NT2/D1 (cell line): ENCODE measurements at places on chromosomes 7 and 10.

DNA sequence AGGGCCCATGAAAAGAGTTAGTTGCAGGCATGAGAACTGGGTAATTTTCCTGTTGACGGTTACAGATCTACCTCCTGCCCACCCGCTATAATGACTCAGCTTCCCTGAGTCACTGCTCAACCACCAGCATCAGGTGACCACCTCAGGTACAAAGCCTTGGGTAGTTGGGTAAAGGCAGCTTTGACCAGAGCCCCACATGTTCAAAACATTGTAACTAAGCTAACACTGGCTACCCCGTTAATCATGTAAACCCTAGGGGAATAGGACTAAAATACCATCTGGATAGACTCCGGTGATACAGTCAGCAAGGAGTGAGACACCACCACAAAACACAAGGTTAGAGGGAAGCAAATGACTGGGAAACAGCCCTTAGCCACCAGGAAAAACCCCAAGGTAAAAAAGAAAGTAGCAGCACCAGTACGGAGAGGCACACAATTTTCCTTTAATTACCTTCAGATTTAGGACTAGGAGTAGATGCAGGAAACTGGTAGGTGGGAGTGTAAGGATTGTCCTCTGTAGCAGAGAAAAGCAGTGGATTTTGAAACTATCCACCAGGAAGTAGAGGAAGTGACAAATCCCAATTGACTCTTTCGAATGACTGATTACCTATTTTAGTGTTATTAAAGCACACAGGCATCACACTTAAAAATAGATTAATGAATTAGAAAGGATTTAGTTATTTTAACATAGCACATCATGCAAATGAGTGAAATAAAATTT is 103.5 kb upstream of the PDLIM1 start:
- DNase-seq = no peak

GRCh38 chr7:159093351-159093971 is 51.2 kb downstream of the VIPR2 start:
- no peak for DNase-seq

GRCh38 chr7:150944066-150945042 is 33.8 kb downstream of the KCNH2 start:
- DNase-seq = no peak

- DNase-seq = no peak
Observed at GRCh38 chr10:131406676-131407392, 95.3 kb upstream of the TCERG1L start.

DNA sequence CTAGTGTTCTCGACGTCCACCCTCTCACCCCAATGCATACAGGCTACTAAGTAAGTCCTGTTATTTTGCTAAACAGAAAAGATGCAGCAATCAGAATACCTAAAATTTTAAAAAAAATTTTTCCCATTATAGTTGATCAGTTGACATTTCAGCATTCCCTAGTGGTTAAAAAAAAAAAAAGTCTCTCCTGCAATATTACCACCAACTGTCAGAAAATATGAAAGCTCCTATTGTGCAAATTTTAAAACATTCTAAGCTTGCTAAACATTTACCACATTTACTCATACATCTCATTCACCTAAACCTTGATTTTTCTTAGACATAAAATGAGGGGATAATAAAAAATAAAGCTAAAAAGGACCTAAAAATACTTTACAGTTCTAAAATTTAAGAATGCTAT is 165.6 kb downstream of the AVL9 start:
- no peak for DNase-seq

DNA sequence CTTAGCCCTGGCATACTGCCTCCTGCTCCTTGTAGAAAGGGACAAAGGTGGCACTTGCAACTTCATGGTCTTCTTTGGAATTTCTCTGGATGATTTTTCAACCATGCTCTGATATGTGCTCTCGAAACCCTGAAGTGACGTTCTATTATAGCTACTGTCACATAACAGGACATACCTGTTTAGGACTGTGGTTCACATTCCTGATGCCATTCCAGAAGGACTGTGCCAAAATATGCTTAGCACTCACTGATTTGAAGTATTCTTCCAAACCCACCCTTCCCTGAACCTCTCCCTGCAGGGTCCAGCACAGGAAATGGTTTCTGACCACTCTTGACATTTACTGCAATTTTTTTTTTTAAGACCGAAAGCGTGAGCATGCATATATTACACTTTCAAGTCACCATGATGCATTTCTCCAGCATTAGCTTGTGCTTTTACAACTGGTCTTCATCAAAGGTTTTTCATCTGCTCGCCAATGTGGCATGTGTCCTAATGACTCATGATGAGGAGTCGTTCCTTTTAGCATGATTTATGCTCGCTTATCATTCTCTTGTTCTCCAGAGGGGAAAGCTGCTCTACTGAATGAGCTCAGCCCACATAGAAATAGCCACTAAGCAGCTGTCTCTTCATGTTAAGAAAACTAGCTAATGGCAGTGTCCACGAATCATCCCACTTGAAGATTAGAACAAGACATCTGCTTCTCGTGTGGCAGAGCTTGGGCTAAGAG is 135.2 kb downstream of the ADAM12 start:
- DNase-seq = no peak

DNA sequence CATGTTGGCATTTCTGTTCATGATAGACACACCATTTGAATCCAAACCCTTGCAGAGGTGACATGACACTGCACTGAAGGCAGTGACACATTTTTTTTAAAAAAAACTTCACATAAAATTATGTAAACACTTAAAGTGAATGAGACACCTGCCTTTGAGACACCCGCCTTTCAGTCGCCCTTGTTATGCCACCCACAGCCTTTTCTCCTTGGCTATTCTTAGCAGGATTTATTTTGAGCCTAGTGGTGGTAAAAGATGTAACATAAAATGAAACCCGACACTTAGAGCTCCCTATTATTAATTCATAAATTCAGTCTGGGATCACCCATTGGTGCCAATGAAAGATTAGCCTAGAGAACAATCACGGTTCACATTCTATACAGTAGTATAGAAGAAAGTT is 161.3 kb downstream of the DYNC1I1 start:
- DNase-seq = no peak

DNA sequence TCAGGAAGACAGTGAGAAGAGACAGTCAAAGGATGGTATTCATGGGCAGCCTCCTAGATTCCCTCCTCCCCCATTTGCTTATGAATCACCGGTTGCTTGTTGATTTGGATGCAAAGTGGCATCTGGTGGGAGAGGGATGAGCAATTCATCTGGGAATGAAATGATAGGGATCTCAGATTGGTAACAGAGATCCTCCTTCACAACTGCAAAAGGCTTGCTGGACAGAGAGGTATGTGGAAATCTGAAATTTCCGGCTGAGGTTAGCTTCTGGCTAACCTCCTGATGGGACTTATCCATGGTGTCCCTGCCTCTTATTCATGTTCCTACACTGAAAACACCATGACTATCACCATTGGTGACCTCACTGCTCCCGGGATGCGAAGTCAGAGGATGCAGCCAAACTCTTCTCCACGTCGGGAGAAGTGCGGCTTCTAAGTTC is 48.4 kb upstream of the PODXL start:
- DNase-seq = peak; percentile 98

DNA sequence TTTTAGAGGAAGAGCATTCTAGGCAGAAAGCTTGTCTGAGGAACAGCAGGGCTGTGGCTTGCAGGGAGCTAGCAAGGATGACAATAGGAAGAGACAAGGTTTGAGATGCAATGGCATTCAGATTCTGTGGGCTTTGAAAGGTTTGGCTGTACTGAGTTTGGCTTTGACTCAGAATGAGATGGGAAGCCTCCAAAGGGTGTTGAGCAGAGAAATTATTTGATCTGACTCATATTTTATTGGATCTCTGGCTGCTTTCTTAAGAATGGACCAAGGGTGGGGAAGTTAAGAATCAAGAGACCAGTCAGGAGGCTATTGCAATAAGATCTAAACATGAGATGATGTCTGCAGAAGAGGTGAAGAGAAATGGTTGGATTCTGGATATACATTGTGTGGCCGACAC is 273.2 kb downstream of the CDK14 start:
- DNase-seq = no peak
